Fibroblast of upper back skin (primary cell): ENCODE measurements at places on chromosomes 13 and 19.
A peak's percentile ranks its signal among the peaks of the same experiment; 100 is the strongest.

- DNase-seq, result no peak
Measured at GRCh38 chr19:30873691-30874090, 475.5 kb downstream of the TSHZ3 start.

DNA sequence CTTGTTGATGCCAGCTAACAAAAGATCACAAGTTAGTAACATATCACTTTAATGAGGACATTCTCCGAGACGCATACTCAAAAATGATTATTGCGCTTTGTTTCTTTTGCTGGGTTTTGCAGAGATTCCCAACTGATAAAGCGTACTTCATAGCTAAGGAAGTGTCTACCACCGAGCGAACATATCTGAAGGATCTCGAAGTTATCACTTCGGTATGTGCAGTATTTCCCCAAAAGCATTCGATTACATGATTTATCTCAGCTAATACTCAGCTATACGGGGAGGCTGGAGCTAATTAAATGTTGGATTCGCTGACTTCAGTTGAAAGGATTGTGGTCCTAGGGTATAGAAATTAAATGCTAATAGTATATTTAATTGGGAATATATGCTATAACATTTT lies 166.3 kb downstream of the STK24 start:
- peak; percentile 70 for DNase-seq

DNA sequence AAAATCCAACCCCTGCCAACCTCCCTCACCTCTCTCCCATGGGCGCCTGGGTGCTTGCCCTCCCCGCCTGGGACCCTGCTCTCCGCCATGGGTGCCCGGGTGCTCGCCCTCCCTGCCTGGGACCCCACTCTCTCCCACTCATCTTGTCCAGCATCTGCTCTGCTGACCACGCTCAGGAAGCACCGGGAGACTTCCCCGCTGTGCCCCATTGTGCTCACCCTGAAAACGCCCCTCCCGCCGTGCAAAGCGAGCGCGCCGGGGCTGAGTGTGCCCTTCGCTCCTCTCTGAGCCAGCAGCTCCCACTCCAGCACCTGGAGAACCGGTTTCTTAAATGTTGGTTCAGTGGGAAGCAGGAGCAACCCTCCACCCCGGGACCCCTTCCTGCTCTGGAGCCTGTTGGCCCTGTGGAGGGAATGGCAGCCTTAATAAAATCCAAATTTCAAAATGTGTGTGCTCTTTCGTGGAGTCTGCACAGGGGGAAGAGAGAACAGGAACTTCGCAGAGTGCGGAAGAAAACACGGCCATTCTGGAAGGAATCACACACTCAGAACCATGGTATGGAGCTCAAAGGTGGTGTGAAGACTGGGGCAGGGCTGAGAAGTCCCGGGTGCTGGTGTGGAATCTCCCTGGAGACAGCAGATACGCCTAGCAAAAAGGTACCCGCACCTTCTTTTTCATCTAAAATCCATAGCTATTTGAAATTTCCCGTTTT lies 23.1 kb upstream of the CDC16 start:
- DNase-seq, result no peak

GRCh38 chr13:50990065-50990817 lies 80.7 kb downstream of the RNASEH2B start:
- no peak for DNase-seq

DNA sequence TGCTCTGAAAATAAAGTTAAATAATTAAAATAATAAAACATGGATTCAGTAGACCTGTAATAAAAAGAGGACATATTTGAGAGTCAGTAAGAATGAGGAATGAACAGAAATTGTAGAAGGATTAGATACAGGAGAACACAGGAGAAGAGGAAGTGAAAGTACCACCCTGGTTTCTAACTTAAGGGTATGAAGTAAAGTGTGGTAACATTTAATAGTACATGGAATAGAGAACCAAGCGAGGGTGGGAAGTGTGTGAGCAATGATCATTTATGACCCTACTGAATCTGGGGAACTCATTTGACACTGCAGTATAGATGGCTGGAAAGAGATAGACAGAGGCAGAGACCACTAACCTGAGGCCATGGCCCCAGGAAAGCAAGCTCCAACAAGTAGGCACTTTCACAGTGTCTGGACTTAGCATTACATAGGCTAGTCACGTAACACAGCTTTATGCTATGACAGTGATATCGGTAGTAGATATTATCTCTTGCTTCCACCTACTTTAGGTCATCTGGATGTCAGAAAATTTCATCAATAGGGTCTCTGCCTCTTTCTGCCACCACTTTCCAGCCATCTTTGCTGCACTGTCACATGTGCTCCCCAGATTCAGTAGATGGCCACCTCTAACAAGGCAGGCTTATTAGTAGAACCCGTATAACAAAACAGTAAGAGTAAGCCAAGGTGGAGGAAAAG lies 633.9 kb upstream of the MIR17HG start:
- DNase-seq, result no peak

DNA sequence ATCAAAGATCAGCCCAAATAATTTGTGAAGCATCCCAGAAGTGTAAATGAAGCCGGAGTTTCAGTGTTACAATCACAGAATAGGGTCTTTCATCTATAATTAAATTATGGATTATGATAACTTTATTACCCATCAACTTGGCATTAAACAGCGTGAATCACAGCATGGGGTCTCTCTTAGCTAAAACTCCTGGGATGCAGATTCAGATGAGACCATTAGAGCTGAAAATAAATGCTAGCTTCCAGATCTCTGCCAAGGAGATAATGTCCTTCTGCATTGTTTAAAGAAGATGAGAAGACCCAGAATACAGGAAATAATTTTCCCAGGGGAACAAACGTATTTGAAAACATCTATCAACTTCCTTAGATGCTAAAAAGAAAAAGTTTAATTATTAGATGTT lies 546.0 kb upstream of the PCDH9 start:
- no peak for DNase-seq

DNA sequence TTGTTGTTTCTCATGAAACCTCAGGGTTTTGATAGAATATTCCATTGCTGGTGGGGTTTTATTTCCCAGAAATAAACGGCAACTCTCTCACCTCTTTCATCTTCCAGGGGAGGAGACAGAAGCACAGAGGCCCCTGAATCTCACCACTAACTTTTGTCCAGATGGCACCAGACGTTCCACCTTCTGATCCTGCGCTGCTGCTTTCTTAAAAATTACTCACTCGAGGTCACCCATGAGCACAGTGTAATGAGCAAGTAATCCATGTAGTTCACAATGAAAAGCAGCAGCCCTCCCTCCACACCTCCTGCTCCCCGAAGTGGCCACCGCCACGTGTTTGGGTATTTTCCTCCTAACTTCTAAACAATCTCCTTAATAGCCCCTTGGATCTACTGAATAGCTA lies 51.3 kb downstream of the TEX29 start:
- DNase-seq, result no peak
